ENCODE measurements at places on chromosomes 7 and 10.

GRCh38 chr10:49486738-49487137 is 52.2 kb downstream of the ERCC6 start:
- no peak for DNase-seq

GRCh38 chr7:36191292-36191920 is 38.4 kb downstream of the EEPD1 start:
- DNase-seq: no peak

DNA sequence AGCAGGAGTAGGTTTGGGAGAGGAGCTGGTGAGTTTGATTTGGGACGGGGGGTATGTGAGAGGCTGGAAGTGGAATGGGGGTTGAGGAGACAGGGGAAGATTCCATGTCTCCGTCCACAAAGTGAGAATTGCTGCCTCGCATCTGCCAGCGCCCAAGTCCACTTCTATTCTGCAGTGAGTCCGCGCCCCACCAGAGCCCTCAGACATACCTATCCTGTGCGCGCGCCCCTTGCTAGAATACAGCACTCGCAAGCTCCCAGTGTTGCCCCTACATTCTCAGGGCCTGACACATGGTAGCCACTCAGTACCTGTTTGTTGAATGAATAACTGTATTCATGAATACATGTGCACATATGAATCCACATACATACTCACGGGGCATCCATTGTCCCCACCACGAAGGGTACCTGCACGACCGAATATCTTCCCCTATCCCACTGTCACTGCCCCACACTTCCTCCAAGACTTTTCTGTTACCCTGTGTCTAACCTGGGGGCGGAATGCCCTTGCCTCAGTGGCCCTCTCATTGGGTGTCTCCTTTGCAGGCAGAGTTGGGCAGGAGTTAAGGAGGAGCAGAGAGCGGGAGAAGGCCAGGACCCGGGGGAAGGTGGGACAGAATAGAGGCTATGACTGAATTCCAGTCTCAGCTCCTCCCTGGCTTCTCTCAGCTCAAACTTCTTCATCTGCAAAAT is 19.9 kb downstream of the POLL start:
- no peak for DNase-seq

DNA sequence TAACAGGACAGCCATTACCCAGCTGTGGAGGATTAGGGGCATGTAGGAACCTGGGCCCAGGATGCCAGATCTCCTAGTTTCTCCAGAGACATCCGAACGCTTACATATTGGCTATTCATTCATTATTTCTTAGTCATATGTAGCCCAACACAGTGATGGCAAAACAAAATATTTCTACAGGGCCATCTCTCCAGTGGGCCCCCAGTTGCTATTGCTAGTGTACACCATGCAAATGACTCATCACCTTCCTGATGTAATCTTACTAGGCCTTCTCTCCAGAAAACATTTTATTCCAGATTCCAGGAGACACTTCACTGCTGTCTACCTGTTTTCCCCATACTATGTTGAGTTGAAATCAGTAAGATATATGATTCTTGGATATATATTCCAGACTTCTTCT is 201.7 kb downstream of the PLXDC2 start:
- no peak for DNase-seq

DNA sequence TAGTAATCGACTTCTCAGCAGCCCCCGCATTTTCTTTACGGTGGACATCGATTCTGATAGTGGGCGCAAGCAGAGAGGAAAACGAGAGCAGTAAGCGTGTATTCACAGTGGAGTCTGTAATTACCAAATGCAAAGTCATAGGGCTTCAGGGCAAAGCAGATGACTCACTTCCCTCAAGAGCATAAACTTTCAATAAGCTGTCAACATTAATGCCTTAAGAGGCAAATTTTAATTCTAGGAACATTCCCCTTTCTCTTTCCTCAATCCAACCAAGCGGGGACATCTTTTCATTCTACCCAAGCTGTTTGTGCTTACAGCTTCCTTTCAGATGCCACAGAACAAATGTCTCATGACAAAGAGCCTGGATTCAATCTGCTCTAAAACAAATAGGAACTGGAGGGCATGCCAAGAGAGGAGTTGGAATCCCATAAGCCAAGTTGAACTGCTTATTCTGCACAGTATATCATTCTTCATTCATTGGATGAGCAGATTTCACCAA is 48.6 kb downstream of the MALSU1 start:
- no peak for DNase-seq

DNA sequence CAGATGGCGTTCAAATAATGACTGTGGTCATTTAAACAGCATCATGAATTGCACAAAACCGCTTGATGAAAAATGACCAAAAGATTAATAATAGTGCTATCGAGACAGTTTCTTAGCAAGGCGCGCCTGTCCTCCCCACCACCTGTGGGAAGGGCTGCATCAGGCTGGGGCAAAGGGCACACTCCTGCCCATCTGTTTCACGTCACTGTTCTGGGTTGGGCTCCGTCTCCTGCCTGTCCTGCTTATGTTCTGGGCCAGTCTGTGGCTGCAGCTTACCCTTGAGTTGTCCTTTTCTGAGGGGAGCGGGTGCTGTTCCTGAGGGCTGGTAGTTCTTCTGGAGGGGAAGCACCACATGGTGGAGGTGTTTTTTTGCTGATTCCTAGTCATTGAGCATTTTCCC is 13.3 kb downstream of the RBM17 start:
- DNase-seq: no peak

- no peak for DNase-seq
Observed at GRCh38 chr7:101826081-101826835, 8.8 kb downstream of the CUX1 start.

- no peak for DNase-seq
Observed at GRCh38 chr7:143447466-143447865, 4.2 kb downstream of the TAS2R60 start.

DNA sequence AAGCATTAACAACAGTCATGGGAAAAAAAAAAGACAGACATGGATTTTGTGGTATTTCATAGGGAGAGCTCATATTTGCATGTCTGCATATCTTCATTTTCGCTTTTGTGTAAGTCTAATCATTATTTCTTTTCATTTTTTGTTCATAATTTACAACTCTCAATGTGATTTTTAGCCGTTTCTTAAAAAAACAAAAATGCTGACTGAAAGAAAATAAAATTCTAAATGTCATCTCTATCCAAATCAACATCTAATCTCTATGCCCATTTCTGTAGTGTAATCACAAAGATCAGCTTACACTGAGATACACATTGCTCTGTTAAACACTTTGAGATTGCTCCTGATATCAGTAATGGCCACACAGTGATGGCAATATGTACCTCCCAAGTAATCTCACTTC is 29.2 kb downstream of the CHRM2 start:
- DNase-seq: no peak

DNA sequence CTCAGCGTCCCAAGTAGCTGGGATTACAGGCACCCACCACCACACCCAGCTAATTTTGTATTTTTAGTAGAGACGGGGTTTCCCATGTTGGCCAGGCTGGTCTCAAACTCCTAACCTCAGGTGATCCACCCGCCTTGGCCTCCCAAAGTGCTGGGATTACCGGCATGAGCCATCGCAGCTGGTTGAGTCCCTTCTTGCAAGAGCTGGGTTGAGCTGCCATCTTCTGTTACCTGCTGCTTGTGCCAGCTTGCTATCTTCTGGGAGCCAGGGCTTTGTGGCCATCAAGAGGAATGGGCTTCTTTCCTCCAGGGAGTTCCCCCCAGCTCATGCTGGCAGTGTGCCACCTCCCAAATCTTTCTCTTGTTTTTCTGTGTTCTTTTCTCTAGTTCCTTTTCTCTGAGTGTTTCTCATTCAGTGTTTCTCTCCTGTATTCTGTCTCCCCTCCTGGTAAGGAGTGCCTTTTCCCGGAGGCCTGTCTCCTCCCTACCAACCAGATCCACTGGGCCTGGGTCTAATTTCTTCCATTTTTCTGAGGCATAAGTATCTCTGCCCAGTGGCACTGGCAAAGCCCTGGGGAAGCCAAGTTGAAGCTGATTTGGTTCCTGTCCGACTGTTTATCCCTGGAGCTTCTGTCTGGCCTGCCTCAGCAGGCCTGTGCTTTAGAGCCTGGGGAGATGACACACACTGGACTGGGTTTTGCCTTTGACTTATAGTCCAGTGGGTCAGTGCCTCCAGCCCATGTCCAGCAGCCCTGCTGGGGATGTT is 3.7 kb downstream of the DBNL start:
- DNase-seq: no peak

- DNase-seq: no peak
Observed at GRCh38 chr10:70905071-70906021, 17.0 kb upstream of the PCBD1 start.

- no peak for DNase-seq
Observed at GRCh38 chr10:111837985-111838384, 345.6 kb downstream of the GPAM start.

DNA sequence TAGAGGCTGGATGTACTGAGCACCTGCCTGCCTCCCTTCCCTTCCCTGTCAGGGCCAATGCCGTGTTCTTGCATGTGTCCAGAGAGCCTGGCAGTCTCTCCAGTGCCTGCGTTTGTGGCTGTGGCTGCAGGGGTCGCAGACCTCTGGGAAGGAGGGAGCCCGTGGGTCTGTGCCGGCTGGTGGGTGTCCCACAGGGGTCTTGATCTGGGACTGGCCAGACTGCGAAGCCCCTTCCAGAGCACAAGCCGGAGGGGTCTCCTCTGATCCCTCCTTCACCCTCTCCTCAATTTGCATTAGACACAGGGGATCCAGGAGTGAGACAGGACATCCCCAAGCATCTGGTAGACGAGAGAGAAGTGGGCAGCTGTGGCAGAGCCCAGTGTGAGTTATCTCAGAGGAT is 199.2 kb downstream of the ADARB2 start:
- DNase-seq: no peak

DNA sequence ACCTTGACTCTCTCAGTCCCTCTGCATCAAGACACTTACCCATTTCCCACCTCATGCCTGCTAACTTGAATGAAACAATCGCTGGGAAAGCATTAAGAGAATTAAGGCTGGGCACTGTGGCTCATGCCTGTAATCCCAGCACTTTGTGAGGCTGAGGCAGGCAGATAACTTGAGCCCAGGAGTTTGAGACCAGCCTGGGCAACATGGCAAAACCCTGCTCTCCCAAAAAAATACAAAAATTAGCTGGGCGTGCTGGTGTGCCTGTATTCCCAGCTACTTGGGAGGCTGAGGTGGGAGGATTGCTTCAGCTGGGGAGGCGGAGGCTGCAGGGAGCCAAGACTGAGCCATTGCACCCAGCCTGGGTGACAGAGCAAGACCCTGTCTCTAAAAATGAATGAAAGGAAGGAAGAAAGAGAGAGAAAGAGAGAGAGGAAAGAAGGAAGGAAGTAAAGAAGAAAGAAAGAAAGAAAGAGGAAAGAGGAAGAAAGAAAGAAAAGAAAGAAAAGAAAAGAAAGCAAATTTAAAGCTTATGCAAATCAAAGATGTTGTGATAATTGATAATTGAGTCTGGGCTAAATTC is 646 bp downstream of the SERPINE1 start:
- no peak for DNase-seq

- DNase-seq: no peak
Observed at GRCh38 chr10:121531830-121532178, 66.4 kb downstream of the FGFR2 start.

DNA sequence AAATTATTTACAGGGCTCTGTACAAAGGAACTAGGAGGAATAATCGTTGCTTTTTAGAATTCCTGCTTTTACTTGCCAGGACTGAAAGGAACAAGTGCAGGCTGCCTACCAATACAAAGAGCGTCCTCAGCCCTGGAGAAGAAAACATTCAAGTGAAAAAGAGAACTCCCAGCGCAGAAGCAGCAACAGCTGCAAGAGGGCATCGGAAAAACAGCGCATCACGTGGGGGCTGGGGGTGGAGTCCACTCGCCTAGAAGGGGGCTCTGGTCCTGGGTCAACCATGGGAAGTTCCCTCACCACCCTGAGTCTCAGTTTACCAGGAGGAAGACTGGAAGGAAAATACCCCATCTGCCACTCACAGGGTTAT is 385 bp upstream of the C10orf90 start:
- no peak for DNase-seq

- peak; percentile 9 for DNase-seq
Observed at GRCh38 chr10:22475651-22476600, 130.6 kb downstream of the SPAG6 start.

- no peak for DNase-seq
Observed at GRCh38 chr10:35896001-35896400, 253.9 kb upstream of the FZD8 start.

DNA sequence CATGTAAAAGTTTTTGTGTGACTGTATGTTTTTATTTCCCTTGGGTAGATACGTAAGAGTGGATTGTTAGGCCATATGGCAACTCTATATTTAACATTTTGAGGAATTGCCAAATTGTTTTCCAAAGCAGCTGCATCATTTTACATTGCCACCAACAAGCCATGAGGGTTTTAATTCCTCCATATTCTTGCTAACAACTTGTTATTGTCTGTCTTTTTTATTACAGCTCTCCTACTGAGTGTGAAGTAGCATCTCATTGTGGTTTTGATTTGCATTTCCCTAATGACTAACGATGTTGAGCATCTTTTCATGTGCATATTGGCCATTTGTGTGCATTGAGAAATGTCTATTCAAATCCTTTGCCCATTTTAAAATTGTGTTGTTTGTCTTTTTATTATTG is 94.9 kb downstream of the CARD11 start:
- DNase-seq: no peak

GRCh38 chr7:17369691-17370426 is 71.4 kb downstream of the AHR start:
- DNase-seq: no peak

DNA sequence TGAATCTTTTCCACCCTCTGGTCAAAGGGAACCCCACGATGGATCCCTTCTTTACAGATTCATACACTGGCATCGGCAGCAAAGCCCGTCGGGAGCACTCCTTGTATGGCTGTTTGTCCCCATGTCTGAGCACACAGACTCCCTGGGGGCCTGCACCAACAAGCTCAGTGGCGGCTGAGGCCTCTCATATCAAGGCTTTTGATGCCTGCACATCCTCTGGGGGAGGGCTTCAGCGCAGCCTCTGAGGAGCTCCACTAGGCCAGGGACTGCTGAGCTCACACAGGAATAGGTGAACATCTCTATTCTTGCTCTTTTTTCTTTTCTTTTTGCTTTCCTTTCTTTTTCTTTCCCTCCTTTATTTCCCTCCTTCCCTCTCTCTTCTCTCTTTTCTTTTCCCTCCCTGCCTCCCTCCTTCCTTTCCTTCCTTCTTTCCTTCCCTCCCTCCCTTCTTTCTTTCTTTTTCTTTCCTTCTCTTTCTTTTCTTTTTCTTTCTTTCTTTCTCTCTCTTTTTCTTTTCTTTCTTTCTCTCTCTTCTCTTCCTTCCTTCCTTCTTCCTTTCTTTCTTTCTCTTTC is 174.6 kb downstream of the CCDC3 start:
- DNase-seq: no peak

DNA sequence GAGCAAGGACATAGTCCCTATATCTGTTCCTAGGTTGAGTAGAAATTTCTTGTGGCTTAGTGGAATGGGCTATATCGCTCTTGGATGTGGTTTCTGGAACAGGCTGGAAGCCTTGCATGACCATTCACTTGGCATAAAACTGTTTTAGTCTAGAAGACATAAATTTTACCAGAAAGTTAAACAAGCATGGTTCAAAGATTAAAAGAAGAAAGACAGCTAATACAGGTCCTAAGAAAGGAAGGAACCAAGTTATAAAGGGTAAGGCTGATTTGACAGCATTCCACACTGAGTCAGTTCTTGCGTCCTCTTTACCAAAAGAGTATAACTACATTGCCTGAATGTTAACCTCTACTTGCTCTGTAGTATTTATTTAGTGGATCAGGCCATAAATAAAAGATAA is 724.2 kb downstream of the SORCS1 start:
- DNase-seq: no peak

Measured in stimulated activated CD4-positive, alpha-beta T cell treated with anti-CD3 and anti-CD28 coated beads, TNF-alpha, amount 100 ng/mL, for 4 hours (primary cell).